ENCODE measurements at places on chromosomes 11 and 22.

DNA sequence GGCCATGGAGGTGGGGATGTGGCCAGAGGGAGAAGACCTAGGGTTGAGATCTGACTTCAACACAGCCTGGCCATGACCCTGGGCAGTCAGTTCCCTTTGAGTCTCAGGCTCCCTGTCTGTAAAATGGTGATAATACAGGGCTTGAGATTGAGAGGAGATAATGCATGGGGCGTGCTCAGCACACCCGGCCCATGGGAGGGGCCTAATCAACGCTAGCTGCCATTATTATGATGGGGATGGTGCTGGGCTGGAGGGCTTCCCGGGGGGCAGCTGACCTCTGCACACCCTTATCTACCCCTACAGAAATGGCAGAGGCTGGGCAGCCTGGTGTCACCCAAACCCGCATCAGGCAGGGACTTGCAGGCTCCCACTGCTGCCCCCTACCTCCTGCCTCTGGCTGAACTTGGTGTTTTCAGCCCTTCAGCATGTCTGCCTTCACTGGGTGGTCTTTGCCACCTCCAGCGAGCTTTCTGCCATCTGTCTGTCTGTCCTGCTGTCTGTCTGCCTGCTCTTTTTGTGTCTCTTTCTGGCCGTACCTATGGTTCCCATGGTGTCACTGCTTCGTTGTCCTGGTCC is 84.5 kb downstream of the CACNA1I start:
- no peak for DNase-seq

DNA sequence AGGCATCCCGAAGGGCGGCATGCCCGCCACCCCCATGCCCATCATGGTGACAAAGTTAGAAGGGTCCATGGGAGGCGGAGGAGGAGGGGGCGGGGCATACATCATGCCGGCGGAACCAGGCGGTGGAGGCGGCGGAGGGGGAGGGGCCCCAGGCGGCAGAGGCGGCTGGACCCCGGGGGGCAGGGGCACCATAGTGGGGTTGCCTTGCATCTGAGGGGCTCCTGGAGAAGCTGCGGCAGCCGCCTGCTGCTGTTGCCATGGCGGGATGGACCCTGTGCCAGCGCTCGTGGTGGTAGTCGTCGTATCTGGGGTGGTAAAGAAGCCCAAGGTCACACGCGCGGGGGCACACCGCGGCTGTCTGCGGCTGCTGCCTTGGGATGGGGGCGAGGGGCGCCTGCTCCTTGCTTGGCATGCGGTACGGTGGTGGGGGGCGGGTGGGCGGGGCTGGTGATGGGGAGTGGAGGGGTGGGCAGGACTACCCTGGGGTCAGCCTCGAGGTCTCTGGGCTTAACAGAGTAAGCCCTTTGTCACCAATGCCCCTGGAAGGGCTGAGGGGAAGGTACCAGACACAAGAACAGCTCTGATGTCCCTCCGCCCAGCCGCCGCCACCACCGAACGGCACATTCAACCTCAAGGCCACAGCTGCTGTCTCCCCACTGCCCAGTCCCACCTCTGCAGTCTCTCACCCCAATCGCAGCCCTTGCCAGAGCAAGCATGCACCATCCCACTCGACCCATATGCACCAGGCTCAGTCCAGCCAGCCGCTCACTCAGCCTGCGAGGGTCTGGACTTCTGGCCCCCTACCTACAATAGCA is 6.3 kb upstream of the PYGM start:
- no peak for DNase-seq

DNA sequence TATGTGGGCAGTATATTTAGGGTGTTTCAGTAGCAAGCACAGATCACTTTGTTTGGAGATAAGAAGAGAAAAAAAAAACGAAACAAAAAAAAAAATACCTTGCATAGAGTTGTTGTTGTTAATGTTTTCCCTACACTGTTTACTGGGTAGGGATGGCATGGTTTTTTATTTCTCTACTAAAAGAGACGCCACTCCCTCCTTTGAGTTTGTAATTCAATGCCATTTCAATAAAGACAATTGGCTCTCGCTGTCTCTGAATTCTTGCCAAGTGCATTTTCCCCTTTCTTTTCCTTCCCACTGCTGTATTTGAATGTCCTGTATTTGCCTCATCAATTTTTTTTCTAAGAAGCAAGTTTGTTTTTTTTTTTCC is 213.9 kb upstream of the UBASH3B start:
- DNase-seq, result no peak

DNA sequence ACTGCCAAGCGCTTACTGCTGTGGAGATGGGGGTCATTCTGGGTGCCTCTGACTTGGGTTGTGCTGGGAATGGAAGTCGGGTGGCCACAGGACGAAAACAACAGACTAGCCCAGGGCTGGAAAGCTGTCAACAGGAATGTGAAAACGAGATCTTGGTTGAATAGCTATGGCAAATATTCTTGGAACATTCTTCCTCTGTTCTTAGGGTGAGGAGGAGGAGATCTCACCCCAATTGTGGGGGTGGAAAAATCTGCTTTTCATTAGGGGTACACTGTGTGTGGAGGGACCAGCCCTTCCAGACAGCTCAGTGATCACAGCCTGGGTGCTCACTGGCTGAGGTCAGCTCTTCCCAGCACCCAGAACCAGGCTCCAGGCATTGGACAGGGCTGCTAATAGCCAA is 52.0 kb upstream of the PRSS23 start:
- no peak for DNase-seq

DNA sequence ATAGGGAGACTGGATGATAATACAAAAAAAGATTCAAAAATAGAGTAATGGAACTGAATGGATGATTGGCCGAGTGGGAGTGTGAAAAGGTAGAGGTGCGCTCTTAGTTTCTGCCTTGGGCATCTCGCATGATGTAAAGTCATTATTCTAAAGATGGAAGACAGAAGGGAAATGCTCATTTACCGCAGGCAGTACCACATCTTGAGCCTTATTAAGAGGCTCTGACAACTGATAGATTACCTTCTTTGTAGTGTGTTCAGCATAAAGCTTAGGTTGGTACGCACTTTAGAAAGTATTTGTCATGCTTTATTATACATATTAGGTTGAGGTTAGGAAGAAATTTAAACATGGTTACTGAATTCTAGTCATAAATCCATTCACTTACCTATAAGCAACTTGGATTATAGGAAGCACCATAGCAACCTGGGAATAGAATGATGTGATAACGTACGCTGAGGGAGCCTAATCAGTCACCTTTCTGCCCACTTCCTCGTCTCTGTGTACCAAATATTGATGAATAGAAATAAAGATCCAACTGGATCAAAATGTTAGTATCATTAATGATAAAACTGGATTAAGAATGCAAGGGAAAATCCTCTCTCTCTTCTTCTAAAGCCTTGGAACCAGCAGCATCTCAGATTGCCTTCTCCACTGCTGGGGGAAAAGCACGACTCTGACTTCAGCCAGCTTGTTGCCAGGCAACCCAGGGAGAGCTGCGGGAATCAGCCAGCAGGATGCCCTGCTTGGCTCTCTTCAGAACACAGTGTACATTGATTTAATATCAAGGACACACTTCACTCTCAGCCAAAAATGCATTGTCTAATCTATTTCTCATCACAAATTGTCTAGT is 29.0 kb upstream of the VWA5A start:
- no peak for DNase-seq

- no peak for DNase-seq
Measured at GRCh38 chr11:68469122-68469521, 8.6 kb downstream of the PPP6R3 start.

DNA sequence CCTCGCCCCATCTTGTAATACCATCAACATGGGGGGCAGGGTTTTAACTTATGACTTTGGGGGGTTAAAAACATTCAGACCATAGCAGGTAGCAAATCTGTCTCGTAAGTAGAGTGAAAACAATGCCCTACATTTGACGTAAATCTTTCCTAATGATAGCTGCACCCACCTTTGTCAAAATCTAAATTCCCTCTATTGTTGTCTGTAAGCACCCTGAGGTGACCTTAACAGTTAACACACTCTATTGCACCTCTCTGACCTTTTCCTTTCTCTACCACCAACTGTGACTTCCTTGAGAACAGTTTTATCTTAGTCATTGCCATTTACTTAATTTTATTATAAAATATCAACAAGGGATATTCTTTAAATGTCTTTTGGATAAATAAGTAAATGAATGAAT is 1024.9 kb upstream of the CNTN5 start:
- no peak for DNase-seq

DNA sequence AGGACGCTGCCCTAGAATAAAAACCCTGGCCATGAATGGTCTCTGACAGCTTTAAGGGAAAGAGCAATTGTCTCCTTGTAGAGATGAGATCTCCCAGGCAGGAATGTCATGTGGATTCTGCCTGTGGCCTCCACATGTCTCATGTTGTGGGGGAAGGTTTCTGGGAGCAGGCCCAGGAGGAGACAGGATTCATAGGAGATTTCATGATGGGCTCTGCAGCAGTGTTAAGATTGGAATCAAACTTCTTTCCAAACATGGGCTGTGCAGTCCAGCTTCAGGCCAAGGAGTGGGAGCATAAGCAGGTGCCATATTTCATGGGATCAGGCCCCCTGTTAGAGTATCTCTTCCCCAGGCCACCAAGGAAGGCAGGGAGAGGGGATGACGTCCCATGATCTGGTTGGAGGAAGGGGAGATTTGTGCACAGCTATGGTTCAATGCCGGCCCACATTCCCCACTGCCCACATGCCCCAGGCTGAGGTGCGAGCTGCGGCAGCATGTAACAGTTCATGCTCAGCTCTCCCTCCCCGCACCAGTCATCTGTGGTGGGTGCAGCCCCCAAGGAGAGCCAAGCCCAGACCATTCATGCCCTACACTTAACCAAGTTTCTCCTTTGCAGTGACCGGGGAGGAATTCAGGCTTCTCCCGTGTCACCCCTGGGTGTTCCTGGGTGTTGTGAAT is 42.5 kb downstream of the LMO1 start:
- no peak for DNase-seq

DNA sequence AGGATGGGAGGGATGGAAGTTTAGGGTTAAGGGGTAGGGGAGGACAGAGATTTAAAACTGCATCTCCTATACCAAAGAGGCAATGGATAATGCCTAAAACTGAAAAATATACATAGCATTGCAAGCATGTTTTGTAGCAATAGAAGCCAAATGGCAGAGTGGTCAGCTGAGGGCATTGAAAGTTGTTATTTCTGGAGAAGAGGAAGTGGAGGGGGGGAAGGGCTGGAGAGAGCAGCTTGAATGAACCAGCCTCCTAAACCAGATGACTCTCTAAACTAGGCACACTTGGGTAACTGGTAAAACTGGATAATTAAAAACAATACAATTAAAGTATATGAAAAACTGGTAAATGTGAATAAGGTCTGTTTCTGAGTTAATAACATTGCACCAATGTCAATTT is 70.3 kb upstream of the TP53I11 start:
- no peak for DNase-seq

- no peak for DNase-seq
Measured at GRCh38 chr22:17817079-17817478, 42.8 kb upstream of the BID start.

- no peak for DNase-seq
Measured at GRCh38 chr22:25748140-25748539, 6.2 kb downstream of the MYO18B start.

DNA sequence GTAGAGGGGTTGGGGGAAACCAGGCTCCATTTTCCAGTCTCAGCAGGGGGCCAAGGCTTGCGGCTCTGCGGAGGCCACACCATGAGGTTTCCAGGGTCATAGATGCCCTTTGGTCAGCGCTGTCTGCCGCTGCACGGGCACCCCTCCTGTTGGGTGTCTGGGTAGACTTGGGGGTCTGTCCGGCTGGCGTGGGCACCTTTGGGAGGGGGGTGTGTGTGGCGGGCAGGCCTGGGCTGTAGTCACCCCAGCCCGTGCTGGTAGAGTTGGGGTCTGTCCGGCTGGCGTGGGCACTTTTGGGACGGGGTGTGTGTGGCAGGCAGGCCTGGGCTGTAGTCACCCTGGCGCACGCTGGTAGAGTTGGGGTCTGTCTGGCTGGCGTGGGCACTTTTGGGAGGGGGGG is 18.6 kb downstream of the LSP1 start:
- DNase-seq, result no peak

DNA sequence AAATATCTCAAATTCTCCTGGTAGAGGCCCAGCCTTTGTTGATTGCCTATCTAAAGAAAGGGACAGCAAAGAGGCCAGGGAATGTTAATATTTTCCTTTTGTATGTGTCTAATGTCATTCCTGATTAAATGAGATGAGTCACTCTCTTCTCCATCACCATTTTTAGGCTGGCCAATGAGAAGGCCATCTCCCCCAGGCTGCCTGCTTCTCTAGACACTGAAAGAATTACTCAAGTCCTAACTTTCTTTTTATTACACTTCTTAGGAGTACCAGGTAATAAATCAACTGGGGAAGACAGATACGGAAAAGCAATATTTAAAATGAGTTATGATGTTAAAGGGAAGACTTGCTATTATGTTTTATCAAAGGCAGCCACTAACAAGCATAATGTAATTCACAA is 259.2 kb upstream of the SORL1-AS1 start:
- no peak for DNase-seq

GRCh38 chr22:37060801-37061610 is 9.5 kb downstream of the KCTD17 start:
- DNase-seq, result no peak

DNA sequence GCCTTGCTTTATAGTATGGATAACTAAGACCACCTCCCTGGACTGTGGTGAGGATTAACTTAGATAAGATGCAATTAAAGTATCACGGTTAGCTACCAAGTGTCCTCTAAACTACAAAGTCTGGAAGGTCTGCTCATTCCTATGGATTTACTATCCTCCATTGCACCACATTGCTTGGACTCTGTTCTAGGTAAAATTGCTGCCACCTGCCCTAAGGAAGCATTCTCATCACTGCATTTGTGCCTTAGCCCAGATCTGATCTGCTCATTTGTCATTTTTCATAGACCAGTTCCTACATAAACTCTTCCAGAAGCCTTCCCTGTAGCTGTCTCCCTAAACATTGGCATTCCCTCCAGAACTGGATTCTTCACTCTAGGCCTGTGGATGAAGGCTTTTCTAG is 380.0 kb downstream of the INSC start:
- no peak for DNase-seq

DNA sequence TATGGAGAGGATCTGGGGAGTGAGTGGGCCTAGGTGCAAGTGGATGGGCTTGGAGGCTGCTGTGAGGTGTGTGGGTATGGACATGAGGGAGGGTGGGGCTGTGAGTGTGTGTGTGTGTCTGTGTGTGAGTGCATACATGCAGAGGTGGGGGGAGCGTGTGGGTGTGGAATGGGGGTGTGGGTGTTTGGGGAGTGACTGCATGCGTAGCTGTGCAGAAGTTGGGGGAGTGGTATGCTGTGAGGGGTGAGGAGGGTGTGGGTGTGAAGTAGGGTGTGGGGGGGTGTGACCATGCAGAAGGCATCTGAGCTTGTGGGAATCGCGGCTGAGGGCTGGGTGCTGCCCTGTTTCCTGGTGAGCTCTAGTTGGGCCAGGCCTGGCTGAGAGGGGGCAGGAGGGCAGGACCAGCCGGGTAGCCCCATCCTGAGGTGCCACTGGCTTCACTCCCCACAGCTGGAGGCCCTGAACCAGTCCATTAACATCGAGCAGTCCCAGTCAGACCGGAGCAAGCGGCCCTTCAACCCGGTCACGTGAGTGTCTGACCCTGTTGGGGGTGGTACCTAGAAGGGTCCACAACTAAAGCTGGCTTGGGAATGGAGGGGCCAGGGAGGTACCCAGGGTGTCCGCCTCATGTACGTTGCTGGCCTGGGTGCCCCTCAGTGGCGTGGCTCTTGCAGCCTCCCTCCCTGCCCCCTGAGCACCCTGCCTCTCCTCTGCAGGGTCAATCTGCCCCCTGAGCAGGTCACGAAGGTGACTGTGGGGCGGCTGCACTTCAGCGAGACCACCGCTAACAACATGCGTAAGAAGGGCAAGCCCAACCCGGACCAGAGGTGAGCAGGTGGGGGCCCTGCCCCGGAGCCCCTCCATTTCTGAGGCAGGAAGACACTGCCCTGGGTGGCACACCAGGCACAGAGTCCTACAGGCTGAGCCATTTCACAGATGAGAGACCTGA is 16.5 kb downstream of the TMEM258 start:
- DNase-seq, result no peak

GRCh38 chr11:67666303-67666645 is 8.1 kb downstream of the ALDH3B2 start:
- DNase-seq, result no peak

Measured in GM12864 (cell line).